T follicular helper cell (primary cell): ENCODE measurements at places on chromosomes 16 and 17.

DNA sequence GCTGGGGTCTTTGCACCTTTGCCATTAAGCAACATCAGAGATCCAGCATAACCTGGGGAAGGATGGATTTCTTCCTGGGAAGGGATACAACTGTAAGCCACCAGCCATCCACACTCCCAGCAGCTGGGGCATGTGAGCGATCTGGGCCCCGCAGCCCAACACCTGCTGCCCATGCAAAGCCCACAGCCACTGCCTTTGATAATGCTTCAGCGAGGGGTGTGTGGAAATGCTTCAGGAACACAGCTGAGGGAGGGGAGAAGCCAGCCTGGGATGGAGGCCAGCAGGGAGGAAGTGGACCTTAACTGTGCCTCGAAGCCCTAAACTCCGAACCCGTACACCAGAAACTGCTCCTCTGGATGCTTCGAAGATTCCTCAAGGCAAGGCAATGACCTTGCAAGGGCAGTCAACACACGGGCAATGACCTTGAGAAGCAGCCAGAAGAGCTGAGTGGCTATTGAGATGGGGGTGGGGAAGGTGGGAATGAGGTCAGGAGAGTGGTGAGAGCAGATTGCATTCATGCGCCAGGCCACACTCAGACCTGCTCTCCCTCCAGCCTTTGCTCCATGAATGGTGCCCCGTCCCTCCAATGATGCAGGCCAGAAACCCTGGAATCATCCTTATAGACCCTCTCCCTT is 49.1 kb downstream of the KATNIP start:
- no peak for DNase-seq

- DNase-seq: no peak
Measured at GRCh38 chr16:76940251-76940650, 250.7 kb upstream of the MON1B start.

GRCh38 chr16:81661082-81661481 is 118.0 kb upstream of the PLCG2 start:
- no peak for DNase-seq

DNA sequence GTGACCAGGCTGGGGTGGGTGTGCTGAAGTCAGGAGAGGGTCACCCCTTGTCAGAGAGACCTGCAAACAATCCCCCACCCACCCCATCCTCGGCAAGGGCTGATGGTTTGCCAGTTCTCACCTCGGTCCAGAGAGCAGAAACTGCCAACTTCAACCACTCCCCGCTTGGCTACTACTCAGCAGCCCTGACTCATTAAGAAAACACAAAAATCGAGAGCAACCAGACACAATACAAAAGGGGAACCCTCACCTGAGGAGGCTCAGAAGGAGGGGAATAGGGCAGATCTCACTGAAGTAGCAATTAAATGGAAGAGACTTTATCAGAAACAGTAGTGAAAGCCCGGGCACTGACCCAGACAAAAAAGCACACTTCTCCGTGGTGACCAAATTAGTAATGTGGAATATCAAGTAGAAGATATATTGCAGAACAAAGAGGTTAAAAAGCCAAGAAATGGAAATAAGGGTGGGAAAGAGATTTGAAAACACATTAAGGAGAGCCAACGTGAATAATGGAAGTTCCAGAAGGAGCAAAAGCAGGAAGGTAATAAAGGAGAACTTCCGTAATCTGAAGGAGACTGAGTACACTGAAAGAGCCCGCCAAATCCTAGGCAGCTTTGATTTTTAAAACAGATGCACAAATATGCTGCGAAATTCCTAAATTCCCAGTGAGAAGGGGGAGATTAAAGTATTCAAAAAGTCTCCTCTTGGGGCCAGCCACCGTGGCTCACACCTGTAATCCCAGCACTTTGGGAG is 23.6 kb downstream of the CENPV start:
- DNase-seq: no peak
